ENCODE measurements at places on chromosomes 7 and 10.
A peak's percentile ranks its signal among the peaks of the same experiment; 100 is the strongest.

DNA sequence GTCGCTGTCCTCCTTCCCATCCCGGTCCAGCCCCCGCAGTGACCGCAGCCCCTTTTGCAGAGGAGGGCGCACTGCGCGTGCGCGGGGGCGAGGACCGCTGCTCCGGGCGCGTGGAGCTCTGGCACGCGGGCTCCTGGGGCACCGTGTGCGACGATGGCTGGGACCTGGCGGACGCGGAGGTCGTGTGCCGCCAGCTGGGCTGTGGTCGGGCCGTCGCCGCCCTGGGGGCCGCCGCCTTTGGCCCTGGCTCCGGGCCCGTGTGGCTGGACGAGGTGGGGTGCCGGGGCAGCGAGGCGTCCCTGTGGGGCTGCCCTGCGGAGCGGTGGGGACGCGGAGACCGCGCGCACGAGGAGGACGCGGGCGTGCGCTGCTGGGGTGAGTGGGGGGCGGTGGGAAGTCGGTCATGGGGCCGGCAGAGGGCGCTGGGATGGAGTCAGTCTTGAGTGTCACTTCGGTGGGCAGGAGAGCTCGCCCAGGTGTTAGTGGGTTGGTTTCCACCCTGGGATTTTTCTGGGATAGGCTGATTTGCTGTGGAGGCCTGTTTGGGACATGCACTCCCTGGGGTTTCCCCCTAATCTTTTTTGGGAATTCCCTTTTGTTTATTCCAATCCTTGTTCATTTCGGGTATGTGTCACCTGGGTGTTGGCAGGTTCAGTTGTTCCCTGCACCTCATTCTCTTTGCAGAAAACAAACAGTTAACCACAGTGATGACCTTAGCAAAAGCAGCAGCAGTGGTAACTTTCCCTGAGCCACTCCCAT, 11.6 kb downstream of the SCART1 start:
- peak; percentile 13 for DNase-seq

- DNase-seq = no peak
Observed at GRCh38 chr7:155729847-155730246, 82.4 kb downstream of the SHH start.

DNA sequence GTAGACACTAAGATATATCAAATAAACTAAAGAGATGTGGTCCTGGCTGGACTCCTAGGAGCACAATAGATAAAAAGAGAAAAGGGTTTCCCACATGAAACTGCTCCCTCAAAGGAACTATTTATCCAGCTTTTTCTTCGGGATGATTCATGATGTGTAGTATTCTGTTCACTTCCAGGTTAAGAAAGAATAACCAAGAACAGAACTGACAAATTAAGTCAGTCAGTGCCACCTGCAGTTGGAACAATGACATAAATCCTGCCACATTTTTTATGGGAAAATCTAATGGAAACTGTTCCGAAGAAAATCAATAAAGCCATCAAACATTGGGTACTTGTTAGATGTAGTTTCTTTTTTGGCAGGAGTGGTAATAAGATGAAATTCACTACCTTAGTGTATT, 87.1 kb downstream of the POLR1F start:
- no peak for DNase-seq

- no peak for DNase-seq
Observed at GRCh38 chr7:147756300-147756699, 834.3 kb upstream of the C7orf33 start.

GRCh38 chr7:158235862-158236261, 351.8 kb downstream of the PTPRN2 start:
- no peak for DNase-seq

GRCh38 chr7:108684629-108685028, 115.0 kb downstream of the DNAJB9 start:
- DNase-seq = no peak
